ENCODE measurements at places on chromosomes 12 and 14. TPM values are rescaled to one million over a fixed set of nuclear protein-coding genes. Genes with fewer than 3 reads are reported as not detected.

Gene P3H3
- total RNA-seq = 72.0 TPM

Gene IAPP
- total RNA-seq = not detected

Gene ISM2
- 0.16 TPM for total RNA-seq

Gene C1QL4
- 0.09 TPM for total RNA-seq

Gene LRRC10
- not detected for total RNA-seq

Gene CLEC7A
- total RNA-seq = not detected

Gene ADGRD1
- total RNA-seq = 10.8 TPM

Gene KCNJ8
- total RNA-seq = 5.5 TPM

Gene SLC8A3
- total RNA-seq = under 0.01 TPM

Gene EIF2S3B
- total RNA-seq = 0.34 TPM
